Spleen (tissue), 13 donors: ENCODE measurements at places on chromosomes 13 and 19. TPM values are rescaled to one million over a fixed set of nuclear protein-coding genes. Genes with fewer than 3 reads are reported as not detected.

DNA sequence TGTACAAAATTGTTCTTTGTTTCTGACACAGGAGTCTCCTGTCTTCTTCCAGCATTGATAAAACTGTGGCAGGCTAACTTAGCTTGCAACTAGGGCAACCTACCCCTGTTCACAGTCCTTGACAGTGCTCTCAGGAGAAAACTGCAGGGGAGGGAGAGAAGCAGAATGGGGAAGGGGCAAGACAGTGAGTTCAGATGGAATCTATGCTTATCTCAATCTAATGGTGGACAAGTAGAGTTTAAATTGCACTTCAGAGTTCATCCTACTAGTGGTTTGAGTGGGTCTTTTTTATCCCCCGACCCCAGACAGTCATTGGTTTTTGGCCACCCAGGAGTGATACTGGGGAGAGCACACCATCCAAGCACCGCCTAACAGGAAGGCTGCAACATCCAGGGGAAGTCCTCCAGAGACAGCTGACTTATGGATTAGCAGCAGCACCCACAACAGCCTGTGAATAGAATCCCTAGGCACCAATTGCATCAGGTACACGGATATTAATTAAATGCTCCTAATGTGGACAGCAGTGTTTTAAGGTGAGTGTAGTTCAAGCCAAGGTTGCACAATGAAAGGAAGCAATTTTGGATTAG is 236.6 kb downstream of the NHLRC3 start:
- no peak for DNase-seq

CEACAM7 gene
- polyA plus RNA-seq = not detected

DNA sequence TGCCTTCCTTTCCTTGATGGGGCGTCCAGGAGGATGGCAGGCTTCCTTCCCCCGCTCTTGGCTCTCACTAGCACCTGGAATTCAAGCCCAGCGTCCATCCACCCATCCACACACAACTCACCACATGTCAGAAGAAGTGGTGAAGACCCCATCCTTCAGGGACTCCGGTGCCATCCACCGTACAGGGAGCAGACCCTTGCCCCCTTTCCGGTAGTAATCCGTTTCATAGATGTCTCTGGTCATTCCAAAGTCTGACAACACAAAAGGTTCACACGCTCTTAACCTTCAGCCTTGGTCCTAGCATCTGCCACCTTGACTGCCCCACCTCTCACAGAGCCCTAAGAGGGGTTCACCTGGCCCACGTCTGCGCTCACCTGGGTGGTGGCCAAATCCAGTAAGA is 51.0 kb downstream of the ZNF557 start:
- no peak for DNase-seq

DNA sequence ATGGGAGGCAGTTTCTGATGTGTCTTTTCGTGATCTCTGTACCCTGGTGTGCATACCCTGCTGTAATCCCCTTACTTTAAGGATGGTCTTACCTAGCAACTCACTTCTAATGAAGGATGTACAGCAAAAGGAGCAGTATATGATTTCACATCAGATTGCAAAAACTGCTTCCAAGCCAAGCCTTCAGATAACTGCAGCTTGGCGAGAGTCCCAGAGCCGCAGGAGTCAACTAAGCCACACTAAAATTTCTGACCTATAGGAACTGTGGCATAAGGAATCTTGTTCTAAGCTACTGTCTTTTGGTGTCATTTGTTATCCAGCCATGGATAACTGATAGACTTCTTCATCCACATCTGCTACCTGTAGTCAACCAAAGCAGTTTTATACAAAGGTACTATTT is 496.7 kb downstream of the GPC6 start:
- no peak for DNase-seq

PRRG2 gene
- polyA plus RNA-seq = 1.3 TPM

GRCh38 chr19:30545752-30546151 is 173.6 kb downstream of the ZNF536 start:
- DNase-seq = no peak

- no peak for DNase-seq
Observed at GRCh38 chr13:96218475-96218874, 128.6 kb downstream of the HS6ST3 start.

DNA sequence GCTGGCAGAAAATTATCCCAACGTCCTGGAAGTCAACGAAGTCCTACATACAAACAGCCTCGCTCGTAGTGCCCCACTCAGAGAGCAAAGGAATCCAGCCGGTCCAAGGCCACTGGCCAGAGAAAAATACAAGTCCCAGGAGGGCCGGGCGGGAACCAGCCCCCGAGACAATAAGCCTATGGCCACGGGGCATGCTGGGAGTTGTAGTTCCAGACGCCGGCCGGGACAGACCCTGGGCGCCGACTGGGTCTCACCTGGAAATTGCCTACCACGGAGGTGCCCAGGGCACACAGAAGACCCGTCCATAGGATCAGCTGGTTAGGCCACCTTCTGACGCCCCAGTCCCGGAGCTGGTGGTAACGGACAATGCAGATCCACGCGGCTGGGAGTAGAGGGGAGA is 5.4 kb downstream of the TMEM150B start:
- no peak for DNase-seq
